Activated CD4-positive, CD25-positive, alpha-beta regulatory T cell treated with anti-CD3 and anti-CD28 coated beads, Interleukin-2, amount 50 U/mL, for 16 hours (primary cell): ENCODE measurements at places on chromosomes 7 and 10.

DNA sequence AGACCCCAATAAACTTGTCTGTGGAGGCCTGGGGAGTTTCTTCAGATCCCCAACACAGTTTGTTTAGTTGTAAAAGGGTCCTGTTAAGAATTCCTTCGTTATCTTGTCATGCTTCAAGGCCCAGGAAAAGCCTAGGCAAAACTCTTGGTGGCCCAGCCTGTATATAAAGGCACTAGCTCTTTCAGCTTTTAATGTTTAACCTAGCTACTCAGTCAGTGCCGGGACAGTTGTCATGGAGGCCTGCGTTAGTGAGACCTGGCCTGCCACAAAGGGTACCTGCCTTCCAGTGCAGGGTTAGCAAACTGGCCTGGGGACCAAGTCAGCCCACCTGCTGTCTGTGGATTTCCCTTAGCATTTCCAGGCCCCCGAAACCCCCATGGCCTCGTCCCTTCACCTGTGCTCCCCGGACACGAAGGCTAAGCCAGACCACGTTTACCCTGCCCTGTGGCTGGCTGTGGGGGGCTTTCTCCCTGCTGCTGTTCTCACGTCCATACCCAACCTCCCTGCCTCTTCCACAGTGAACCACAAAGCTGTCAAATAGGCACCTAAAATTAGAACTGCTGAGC is 96.9 kb upstream of the PPP2R2D start:
- no peak for DNase-seq

- DNase-seq = no peak
Observed at GRCh38 chr10:102311025-102311420, 65.7 kb downstream of the GBF1 start.

DNA sequence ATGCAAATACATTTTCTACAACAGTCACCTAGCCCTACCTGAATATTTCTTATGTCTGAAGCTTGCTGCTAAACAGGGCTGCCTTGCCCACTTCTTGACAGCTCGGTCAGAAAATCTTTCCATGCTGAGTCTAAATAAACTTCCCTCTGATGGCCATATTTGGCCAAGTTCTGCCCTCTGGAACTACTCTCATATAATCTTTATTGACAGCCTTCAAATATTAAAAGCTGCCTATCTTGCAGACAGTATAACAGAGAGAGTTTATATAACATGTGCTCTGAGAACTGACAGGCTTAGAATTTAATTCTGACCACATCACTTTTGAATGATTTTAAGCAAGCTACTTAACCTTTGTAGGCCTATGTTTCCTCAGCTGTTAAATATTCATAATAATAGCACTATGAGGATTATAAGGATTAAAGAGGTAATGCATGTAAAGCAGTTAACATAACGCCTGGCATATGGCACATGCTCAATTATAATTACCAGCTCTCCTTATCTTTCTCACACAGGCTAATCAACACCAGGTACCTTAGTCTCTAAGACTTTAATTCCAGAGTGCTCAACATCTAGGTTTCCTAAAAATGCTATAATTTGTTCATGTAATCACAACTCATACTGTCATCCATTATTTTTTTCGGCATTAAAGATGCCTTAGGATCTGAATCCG is 334.1 kb downstream of the HPSE2 start:
- DNase-seq = no peak

DNA sequence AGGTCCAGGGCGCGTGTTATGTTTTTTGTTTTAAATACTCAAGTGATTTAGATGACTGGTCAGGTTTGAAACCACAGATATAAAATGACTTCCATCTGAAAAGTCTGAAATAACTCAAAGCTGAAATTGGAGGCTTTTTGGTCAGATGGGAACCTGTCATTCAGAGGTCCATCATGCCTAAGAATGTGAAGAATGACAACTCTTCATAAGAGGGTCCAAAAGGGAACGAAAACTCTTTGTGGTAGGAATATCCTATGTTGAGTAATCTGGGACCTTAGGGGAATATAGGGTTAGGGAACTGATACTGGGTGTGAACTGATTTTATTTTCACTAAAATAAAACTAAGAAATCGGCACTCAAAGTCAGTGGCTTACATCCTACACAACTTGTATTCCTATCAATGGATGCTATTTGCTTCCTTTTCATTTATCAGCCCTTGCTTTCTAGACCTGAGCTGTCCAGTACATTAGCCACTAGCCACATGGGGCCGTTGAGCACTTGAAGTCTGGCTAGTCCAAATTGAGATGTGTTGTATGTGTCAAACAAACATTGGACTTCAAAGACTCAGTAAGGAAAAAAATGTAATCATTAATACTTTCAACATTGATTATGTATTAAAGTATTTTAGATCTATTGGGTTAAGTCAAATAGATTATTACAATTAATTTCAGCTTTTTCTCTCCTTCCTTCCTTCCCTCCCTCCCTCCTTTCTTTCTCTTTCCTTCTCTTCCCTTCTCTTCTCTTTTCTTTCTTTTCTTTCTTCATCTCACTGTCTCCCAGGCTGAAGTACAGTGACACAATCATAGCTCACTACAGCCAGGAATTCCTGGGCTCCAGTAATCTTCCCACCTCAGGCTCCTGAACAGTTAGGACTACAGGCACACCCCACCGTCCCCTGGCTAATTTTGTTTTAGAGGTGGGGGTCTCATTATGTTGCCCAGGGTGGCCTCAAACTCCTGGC is 56.5 kb upstream of the KDM7A start:
- DNase-seq = no peak

DNA sequence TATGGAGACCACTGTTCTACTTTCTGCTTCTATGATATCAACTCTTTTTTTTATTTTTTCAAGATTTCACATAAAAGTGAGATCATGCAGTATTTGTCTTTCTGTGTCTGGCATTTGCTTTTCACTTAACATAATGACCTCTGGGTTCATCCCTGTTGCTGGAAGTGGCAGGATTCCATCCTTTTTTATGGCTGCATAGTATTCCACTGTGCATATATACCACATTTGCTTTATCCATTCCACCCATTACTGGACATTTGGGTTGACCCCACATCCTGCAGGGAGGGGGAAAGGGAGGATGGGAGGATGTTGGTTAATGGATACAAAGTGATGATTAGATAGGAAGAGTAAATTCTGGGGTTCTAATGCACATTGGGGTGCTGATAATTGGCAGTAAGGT is 80.3 kb upstream of the NPTX2 start:
- DNase-seq = no peak
